Cardiac septum (tissue), 1 donor: ENCODE measurements at places on chromosomes 1 and 21. TPM values are rescaled to one million over a fixed set of nuclear protein-coding genes. Genes with fewer than 3 reads are reported as not detected.
A peak's percentile ranks its signal among the peaks of the same experiment; 100 is the strongest.

DNA sequence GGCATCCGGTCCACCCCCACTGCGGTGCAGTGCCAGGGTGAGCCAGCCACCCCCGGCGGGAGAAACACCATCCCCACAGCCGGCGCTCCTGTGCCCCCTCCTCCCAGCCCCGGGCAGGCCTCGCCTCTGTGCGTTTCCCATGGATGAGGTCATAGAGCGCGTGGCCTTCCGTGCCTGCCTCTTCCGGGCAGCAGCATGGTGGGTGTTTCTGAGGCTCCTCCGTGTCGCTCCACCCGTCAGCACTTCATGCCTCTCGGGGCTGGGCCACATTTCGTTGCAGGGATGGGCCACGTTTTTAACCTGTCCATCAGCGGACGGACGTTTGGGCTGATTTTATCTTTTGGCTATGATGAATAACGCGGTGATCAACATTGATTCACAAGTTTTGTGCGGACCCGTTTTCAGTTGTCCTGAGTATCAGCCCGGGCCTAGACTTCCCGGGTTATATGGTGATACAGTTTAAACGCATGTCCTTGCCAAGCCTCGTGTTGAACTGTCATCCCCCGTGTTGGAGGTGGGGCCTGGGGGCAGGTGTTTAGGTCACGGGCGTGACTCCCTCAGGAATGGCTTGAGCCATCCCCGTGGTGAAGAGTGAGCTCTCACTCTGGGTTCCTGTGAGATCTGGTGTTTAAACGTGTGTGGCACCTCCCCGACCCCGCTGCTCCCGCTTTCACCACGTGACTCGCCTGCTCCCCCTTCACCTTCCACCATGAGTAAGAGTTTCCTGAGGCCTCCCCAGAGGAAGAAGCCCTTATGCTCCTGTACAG lies 64.8 kb downstream of the SLX9 start:
- DNase-seq: no peak

GRCh38 chr1:228358764-228359612 lies 47.6 kb downstream of the TRIM11 start:
- no peak for DNase-seq

- no peak for DNase-seq
These were observed 27.2 kb downstream of the PUM1 start for GRCh38 chr1:31038360-31038759.

LCE1E gene
- not detected for total RNA-seq

TPTE gene
- not detected for total RNA-seq

PRRX1 gene
- 124 TPM for total RNA-seq

ELF3 gene
- 2.0 TPM for total RNA-seq

DNA sequence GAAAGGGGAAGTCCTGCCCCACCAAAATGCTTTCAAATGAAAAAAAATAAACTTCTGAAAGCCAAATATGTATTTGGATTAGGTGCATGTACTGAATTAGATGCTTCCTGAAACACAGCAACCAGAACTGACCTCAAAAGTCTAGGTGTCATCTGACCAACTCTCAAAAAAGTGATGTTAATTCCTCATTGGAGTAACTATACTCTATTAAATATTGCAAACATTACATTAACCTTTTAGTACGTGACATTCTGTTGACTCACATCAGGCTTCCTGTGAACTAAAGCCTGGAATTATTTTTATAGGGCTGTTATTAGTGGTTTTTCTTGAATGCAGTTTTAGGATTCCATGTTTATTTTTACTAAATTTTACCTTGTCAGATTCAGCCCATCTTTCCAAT lies 73.5 kb downstream of the ASTN1 start:
- DNase-seq: no peak

GRCh38 chr1:3624200-3625136 lies at the start of gene TPRG1L:
TPRG1L (plus strand) TSS chr1:3625015; CDS start chr1:3625073, 58 bp downstream.
- DNase-seq: peak; percentile 99

- DNase-seq: no peak
These were observed 22.8 kb upstream of the C1orf174 start for GRCh38 chr1:3922851-3923250.

DNA sequence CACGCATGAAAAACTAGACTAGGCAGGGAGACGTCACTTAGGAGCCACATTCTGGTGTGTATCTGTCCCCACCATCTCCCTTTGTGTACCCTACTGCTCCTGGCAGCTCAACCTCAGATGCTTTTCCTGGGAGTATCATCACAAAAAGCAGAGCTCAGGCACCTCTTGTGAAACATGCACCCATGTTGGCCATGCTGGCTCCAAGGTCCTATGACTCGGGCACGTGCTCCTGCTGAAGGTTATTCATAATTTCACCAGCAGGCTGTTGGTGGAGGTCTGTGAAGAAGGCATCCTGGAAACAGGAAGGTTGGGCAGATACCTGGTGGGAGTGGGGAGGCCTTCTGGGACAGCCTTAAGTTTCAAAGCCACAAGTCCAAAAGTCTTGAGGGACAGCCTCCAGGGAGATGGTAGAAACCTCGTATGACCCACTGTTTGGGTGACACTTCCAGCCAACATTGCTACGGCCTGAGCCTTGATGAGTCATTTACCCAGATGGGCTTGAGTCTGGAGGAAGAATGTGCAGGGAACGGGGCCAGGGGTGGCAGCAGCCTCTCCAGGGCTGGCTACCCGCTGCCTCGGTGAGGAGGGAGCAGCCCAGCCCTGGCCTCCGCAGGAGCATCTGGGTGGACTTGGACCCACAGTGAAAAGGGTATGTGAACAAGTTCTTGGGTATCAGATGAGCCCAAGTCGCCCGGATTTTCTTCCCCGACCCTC lies 75.8 kb downstream of the PGBD5 start:
- no peak for DNase-seq

DNA sequence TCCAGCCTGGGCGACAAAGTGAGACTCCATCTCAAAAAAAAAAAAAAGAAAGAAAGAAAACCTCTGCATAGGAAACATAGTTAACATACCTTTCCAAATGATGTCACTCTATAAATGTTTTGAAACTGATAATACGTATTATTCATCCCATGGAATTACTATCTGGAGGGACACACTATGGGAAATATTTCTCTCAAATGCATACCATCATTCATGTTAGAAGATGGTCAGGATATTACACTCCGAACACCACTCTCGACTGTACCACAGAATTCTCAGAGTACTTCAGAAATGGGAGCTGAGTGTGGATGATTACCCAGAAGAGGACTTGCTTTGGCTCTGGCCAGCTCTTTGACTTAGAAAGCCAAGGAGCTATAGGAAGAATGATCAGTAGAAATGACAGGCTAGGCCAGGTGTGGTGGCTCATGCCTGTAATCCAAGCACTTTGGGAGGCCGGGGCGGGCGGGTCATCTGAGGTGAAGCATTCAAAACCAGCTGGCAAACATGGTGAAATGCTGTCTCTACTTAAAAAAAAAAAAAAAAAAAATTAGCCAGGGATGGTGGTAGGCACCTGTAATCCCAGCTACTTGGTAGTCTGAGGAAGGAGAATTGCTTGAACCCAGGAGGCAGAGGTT lies 5.2 kb upstream of the LIN28A start:
- DNase-seq: no peak

DNA sequence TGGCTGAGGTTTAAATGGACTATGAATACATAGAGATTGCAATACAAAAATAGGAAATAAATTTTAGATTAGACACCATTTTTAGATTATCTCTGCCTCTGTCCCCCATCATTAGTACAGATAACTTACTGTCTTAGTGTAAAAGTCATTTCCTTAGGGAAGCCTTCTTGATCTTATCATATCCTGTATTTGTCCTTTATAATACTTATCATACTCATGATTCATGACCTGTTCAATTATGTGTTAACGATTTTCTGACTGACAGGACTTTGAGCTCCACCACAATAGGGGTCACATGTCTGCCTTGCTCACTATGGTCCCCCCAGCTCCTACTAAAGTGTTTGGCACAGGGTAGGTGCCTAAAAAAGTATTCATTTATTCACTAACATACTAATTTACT lies 14.6 kb downstream of the TEX38 start:
- no peak for DNase-seq

- no peak for DNase-seq
These were observed 173.3 kb downstream of the CAMTA1 start for GRCh38 chr1:6958407-6959030.

DNA sequence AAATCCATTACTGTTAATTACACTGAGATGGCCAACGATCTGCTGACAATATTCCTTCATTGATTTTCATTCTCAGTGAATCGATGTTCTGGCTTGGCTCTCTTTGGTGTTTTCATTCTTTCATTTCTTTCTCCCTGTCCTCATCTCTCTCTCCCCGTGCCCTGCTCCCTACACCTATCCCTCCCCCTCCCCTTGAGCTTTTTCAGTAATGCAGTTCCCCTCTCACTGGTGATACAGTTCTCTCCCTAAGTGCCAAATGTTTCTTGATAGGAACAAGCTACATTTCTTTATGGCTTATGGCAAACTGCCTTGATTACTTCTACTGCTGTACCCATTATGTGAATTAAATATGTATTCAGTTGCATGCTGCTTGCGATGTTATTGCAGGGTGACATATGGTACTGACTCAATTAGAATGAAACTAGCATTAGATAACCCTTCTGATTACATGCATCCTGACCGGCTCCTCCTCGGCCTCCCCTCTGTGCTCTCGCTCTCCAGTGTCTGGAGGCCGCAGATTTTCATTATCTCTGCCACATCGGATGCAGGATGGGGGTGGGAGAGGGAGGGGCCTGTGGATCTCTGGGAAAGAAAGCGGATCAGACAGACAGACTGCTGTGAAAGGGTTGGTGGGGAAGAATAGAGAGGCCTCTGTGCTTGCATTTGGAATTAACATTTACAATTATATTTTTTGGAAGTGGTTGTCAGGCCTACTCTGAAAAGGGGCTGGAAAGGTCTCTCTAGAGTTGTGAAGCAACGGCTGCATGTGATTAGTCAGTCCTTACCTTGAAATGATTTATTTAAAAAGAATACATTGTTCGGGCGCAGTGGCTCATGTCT lies 130.9 kb downstream of the PBX1 start:
- DNase-seq: no peak

DNA sequence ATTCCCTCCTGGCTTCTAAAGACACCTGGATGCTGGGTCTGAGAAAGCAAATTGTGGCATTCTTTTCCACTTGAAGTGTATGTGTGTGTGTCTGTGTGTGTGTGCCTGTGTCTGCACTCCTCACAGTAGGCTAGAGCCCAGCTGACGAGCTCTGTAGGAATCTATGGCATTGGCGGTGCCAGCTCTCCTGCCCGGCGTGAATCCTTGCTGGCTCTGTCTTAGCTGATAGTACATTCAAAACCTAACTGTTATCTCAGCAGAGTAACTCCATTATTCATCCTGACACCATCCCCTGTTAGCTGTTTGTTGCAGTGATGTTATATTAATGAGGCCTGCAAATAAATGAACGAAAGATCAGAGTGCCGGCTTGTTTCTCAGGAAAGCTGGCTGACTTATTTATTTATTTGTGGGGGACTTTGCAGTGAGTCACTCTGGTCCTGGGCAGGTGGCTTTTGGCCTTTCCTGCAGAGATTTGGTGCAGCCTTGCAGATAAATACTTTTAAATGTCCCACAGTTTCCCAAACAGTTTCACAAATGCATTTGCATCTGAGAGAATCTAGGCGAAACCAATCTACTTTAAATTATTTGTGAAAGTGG lies 160.6 kb upstream of the CD34 start:
- no peak for DNase-seq

DNA sequence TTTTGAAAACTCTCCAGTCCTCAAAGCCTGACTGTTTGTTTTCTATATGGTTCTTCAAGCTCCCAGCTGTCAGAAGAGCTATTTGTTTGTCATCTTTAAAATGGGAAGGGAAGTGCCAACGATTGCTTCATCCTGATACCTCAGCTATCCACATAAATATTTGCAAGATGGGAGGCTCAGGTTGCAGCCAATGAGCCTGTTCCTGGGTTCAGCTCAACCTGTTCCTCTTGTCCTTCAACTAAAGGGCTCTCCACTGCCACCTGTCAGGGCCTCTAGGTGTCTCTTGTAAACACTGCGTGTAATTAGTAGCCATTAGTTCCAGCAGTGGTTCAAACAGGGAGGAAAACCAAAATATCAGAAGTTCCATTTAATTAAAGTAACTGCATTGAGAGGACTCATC lies 445.1 kb downstream of the AJAP1 start:
- no peak for DNase-seq

FCGR2B gene
- total RNA-seq: 5.6 TPM

EGLN1 gene
- total RNA-seq: 47.5 TPM

DNA sequence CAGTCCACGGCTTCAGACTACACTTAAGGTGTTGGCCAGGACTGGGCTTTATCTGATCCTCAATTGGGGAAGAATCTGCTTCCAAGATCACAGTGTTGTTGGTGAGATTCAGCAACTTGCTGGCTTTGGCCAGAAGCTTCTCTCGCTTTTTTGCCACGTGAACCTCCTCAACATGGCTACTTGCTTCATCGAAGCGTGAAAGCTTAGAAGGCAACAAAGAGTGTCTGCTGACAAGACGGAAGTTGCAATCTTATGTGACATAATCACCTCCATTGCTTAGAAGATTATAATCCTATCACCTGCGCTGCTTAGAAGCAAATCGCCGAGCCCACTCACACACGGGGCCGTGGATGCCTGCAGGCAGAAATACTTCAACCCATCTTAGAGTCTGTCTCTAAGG lies 10.4 kb upstream of the ITPKB start:
- DNase-seq: no peak

DNA sequence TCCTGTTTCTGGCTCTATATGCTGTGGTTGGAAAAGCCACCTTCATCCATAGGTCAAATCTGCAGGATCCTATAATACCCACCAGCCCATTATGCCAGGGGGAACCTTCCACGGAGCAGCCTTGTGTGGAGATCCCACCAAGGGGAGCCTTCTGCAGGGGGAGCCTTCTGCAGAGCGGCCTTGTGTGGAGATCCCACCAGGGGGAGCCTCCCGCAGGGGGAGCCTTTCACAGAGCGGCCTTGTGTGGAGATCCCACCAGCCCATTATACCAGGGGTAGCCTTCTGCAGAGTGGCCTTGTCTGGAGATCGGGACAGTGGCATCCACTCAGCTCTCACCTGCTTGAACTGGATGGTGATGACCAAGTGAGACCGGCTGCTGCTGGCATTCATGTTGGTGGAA lies 85.3 kb downstream of the SCCPDH start:
- DNase-seq: no peak

- no peak for DNase-seq
These were observed 170.2 kb downstream of the PLPP3 start for GRCh38 chr1:56409112-56409691.

GRCh38 chr1:15753776-15754175 lies 4.8 kb upstream of the FBLIM1 start:
- DNase-seq: no peak

DNA sequence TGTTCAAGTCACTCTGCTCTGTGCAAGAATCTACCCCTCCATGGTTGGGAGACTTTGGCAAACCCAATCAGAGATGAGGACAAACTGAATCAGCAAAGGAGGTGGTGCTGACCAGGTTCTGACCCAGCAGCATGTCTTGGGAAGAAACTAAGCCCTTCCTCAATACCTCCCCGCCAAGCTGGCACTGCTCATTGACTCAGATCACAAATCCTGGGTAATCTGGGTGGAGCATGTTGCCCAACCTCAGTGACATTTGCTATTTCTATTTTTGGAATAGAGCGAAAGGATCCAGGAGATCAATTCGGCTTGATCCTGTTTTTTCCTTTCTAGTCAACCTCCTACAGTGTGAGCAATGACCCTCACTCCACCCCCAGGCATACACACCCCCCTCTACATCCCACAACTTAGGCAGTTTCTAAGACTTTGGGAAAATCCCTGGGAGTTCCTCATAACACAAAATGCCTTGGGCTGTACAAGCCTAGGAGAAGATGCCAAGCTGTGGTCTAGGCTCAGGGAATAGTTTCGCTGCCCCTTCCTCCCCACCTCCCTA lies 166.8 kb upstream of the KCNJ6 start:
- DNase-seq: no peak

- no peak for DNase-seq
These were observed 14.7 kb downstream of the SUSD4 start for GRCh38 chr1:223349241-223349640.

- no peak for DNase-seq
These were observed 149.9 kb downstream of the OLFM3 start for GRCh38 chr1:101846820-101847219.
